Stimulated activated naive CD4-positive, alpha-beta T cell treated with Interleukin-2 at 50 U/mL for 16 hours (primary cell): ENCODE measurements at places on chromosomes 12 and 14.

DNA sequence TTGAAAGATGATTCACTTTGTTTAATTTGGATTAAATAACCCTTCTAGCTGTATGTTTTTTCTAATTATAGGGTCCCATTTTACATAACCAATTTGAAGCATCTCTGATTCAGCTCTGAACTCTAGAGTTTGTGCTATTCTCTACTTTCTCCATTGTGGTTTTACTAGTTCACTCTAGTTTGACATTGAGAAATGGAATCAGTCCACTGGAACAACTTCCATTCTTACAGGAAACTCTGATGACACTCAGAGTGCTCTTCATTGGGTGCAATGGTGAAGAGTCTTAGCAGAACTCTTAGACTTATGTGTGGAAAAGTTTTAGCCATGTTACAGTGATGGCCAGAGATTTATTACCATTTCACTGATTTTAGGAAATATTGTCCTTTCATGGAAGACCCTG is 140.7 kb downstream of the DYRK2 start:
- no peak for DNase-seq

DNA sequence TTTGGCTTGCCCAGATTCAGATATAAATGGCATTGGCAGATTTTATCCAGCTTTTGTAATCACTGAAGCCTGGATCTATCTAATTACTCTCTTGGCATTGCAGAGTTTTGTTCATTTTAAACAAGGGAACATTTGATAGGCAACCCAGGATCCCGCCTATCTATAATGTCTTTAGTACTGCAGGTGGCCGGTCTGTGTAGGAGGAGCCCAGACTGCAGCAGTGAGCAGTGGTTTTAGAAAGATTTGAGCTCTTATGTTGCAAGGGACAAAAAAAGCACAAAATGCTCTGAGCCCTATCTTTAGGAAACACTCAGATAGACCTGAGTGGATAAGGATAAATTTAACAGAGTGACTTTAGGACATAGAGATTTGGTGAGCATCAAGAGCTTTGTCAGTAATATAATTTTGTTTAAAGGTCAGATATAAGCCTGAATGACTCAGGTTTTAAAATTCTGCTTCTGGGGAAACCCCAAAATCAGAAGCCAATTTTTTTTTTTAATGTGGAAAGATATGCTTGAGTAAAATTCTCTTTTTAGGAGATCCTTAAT is 165.5 kb downstream of the SLC5A8 start:
- DNase-seq, result no peak

DNA sequence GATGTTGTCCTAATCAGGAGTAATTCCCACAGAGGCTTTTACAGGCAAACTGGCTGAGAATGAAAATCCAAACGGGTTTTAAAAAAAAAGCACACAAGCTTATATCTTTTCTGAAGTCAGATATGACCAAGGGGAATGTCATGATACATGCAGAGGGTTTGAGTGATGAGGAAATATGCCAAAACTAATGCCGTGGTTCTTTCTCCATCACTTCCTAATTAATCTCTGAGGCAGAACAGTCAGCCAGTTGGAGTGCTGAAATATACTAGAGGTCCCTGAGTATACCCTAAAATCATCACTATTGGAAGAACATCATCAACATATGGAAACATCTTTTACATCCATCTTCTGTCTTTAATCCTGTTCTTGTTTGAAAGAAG is 160.8 kb upstream of the FAR2 start:
- DNase-seq, result no peak

- no peak for DNase-seq
Measured at GRCh38 chr12:84091651-84092050, 820.9 kb downstream of the SLC6A15 start.

DNA sequence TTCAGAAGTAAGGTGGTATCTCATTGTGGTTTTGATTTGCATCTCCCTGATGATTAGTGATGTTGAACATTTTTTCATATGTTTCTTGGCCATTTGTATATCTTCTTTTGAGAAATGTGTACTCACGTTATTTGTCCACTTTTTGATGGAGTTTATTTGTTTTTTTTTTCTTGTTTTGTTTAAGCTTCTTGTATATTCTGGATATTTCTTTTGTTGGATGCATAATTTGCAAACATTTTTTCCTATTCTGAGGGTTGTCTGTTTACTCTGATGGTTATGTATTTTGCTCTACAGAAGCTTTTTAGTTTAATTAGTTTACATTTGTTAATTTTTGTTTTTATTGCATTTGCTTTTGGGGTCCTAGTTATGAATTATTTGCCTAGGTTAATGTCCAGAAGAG is 927.4 kb upstream of the LRFN5 start:
- no peak for DNase-seq

- no peak for DNase-seq
Measured at GRCh38 chr12:19200261-19200660, 70.7 kb downstream of the PLEKHA5 start.

DNA sequence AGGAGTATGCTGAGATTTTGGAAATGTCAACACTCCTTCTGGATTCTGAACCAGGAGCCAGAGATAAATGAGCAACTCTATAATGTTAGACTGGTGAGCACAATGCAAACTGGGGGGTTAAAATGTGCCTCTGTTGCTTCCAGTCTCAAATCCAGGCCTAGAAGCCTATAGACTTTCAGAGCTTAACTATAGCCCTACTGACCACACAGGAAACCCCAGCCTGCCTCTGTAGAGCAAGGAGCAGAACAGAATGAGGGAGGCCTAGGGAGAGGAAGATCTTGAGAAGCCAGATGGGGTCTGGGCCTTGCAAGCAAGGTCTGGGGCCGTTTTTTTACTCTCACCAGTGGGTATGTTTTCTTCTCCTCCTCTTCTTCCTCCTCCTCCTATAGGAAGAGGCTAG is 225.4 kb upstream of the KITLG start:
- DNase-seq, result no peak

- no peak for DNase-seq
Measured at GRCh38 chr14:76313303-76313702, 62.6 kb upstream of the ESRRB start.

DNA sequence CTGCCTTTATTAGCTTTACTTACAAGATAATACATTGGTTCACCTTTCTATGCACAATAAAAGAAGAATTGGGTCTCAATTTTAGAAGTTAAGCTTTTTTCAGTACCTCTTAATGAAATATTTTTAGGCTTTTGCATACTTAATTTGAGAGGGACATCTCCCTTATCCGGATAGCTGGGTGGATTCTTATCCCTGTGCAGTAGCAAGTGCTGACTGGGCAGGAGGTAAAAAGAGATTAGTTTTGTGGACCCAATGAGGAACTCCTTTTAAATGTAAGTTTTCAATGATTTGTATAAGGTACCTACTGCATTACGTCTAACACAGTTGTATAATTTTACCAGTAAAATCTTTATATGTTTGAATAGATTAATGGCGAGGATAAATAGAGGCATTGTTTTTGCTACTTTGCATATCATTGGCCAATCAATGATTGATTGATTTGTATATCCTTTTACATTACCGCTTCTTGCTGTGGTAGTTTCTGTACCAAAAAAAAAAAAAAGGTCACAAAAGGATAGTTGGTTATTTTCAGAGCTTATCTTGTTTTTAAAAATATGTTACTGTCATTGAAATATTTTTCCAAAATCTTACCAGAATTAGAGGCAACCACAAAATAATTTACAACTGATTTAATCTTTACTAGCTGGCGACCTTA is 2.2 kb downstream of the CPSF6 start:
- no peak for DNase-seq

- no peak for DNase-seq
Measured at GRCh38 chr14:99322731-99323599, 51.0 kb upstream of the BCL11B start.

DNA sequence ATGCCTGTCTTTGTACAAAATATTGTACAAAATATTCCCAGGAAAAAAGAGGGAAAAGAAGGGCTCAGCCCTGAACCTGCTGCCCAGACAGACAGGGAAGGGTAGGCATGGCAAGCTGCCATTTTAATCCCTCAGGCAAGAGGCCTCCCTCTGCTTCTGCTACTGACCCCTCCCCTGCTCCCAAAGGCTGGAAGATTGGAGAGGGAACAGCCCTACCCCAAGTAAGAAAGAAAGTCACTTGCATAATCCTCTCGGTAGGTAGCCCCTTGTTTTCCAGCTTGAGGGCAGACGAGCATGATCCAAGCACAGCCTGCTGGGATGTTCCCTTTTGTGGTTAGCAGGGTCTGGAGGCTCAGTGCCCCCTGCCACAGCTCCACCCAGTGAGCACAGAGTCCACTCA is 20.7 kb downstream of the ADCY6 start:
- no peak for DNase-seq

DNA sequence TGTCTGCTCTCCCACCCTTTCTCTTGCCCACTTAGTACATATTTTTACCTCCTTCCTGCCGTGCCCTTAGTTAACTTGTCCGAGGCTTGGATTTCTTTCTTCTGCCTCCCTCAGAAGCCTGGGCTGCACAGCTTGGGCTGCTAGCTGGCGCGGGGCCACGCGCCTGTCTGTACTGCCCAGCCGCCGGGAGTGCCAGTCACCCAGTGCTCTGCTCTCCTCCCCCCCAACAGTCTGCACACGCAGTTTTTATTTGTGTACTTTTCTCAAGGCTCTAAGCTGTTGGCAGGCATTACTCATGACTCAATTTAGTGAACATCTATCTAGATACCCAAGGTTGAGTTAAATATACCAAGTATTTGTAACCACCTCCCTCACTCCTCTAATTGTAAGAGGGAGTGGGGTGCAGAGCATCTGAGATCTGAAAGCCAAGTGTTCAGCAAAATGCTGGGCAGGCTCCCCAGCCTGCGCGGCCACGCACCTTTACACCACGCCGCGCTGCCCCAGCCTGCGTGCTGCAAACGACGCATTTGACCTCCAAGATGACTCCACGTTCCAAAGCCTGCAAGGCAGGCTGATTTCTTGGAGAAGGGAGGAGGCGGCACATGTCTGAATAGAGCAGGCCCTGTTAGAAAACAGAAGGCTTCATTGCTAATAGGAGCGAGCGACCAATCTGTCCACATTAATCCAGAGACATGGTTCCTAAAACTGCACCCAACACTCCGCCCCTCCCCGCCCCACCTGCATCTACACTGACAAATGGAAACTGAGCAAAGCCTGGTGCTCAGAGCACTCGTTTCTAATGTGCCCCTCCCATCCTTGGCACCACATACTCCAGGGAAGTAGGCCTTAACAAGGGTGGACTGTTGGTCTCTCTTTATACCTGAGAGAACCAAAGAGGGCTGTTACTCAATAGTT is 18.2 kb upstream of the CACNA2D4 start:
- DNase-seq, result no peak

- no peak for DNase-seq
Measured at GRCh38 chr12:53094394-53094787, 3.1 kb upstream of the IGFBP6 start.

DNA sequence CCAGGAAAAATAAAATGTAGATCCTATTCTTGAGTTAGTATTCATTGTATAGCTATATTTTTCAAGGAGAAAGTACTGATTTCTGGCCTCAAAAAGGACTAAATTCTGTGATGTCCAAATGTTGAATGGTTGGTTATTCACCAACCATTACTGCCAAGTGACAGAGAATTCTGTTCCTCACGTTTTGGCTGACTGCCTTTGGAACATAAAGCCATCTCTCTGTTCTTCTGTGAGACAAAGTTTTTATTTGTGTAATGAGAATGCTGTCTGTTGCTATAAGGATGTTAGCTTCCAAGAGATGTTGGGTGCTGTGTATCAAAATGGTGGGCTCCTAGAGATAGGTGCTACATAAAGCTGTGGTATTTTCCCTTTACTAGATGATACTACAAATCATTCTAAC is 9.3 kb downstream of the ZNF410 start:
- no peak for DNase-seq

DNA sequence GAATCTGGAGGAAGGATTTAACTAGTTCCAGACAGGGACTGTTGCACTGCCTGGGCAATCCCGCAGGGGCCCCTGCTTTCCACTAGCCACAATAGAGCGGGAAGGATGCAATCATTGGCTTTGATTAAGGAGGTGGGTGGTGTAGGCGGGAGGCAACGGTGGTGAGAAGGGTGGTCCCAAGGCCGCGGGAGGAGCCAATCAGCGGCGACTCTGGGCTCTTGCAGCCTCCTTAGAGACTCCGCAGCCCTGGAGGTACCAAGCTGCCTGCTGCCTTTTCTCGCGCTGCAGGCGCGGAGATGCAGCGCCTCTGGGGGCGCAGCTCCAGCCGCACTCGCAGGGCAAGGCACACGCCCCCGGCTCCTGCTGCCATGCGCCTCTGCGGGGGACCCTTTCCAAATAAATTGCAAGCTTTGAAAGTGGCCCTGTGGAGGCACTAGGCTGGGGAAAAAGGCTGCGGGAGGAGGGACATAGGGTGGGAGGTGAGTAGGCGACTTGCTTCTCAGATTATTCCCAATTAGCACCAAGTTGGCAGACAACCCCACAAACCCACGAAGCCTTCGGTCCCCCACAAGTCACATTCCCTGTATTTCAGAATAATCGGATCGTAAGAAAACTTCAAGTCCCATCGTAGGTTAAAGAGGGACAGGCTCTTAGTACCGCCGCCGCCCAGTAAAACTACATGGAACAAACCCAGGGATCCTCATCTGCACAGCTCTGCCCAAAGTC is 858 bp upstream of the KCNA1 start:
- DNase-seq, result no peak

DNA sequence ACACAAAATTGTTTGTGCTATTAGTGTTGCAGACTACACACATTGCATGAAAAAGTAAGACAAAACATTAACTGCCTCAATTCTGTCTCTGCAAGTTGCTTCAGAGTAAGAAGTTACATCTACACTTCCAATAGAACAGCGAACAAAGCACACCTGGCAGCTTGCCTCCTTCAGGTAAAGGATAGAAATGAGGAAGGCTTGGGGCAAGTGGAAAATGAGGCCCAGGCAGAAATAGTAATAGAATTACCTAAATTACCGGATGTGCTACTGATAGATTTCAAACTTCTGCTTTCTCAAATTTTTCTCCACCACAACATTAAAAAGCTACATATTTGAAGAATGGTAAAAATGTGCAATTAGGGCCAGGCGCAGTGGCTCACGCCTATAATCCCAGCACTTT is 37.7 kb downstream of the CCDC175 start:
- DNase-seq, result no peak

DNA sequence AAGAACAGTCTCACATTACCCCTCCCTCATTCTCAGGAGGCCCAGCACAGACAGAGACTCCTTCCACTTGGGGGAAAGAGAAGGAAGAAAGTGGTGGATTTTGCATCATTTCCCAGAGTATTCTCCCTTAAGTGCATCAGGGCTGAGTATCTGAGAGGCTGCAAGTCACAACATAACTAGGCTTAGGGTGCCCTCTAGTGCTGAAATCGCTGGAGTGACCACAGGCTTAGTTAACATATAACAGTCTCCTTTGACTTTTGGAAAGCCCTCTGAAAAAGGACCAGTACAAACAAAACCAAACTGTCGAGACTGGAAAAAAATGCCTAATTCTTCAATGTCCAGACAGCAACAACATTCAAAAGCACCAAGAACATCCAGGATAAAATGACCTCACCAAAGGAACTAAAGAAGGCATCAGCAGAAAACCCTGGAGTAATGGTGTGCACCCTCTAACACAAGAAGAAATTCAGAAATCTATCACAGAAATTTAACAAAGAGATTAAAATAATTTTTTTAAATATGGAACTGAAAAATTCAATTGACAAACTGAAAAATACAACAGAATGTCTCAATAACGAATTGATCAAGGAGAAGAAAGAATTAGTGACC is 412.3 kb downstream of the RPS29 start:
- DNase-seq, result no peak
